ENCODE measurements at places on chromosomes 7 and 10.

DNA sequence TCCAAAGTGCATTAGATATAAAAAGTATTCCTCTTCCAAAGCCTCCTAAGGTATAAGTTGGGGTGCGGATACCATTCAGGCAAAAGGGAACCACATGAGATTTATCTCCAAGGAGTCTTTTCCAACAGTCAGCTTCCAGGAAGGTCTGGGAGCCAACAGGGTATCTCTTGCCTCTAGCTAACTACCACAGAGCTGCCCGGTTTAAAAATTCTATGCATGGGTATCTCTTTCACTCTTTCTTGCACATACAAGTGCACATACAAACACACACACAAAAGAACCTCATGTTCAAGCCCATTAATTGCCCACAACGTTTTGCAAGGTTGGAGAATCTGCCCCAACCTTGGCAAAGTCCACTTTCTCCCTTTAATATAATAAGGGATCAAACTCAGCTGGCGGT is 80.7 kb downstream of the CDK6 start:
- DNase-seq: no peak

GRCh38 chr7:131934452-131934851 is 378.0 kb upstream of the PODXL start:
- no peak for DNase-seq

DNA sequence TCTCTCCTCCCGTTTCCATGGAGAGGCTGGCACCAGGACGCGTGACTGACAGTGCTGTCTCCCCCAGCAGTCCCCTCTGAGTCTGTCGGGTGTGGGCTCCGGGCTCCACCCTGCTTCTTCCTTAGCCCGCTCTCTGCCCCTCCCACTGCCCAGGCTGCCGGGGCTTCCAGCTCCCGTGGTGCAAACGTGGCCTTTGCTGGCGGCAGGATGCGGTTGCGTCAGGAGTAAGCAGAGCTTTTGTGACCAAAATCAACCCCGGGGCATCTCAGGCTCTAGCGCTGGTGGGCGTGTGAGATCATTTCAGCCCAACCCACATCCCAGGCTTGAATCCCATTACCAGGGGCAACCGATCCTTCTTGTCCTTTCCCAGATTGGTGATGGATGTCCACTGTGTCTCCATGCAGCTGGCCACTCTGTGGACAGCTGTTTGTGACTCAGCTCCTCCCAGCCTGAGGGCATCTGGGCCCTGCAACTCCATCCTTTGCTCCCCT is 28.2 kb downstream of the PTPRE start:
- no peak for DNase-seq

DNA sequence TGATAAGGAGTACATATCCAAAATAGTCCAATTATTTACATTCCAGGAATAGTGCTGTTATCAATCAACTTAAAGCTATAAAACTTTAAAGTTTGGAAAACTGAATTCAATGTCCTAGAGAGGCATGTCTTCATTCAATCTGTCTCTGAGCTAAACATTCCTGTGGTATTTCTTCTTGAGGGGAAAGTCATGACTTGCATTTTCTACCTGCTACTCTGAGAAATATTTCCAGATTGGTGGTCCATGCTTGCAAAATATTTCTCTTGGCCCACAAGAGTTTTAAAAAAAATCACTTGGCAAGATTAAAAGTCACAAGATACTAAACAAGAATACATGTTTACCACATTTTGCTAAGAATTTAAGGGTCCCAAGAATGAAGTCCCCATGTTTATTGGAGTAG is 63.6 kb upstream of the HGF start:
- no peak for DNase-seq

DNA sequence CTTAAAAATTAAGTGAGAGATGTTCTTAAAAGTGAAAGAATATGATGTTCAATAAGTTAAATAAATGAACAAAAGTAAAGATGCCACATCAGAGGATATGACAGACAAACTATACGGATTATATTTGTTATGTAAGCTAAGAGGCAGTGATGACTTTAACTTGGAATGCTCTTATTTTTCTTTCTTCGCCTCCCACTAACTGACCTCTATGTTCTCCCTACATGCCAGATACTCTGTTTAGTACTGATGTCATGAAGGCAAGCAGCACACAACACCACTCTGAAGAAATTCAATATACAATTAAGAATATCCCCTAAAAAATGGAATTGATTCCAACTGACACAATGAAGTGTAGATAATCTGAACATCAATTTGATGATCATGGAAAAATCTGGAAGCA is 223.4 kb downstream of the DOCK4 start:
- no peak for DNase-seq

GRCh38 chr10:114334301-114334700 is 70.0 kb downstream of the AFAP1L2 start:
- DNase-seq: no peak

DNA sequence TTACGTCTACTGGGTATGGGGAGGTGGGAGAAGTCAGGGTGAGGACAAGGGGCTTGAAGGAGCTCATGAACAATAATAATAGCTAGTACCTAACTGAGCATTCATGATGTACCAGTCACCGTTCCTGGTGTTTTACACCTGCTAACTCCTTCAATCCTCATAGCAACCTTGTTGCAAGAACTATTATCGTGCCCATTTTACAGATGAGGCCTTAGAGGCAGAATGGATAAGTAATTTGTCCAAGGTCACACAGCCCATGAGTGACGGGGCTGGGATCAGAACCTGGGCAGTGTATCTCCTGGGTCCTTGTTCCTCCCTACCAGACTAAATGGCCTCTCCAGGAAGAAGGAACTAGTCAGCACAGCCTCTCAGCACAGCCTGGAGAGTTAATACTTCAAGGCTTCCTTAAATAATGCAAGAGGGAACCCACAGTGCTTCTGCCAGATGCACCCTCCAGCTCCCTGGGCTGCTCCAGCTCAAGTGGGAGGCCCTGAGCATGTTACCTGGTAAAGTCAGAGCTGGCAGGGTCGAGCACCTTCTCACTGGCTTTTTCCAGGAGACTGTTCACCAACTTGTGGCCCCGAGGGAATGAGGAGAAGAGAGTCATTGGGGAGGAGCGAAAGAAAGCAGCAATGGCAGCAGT is 28.8 kb downstream of the RRP12 start:
- DNase-seq: no peak

GRCh38 chr10:90204956-90205314 is 503.5 kb downstream of the KIF20B start:
- no peak for DNase-seq

- no peak for DNase-seq
Observed at GRCh38 chr10:11517150-11517549, 94.3 kb downstream of the USP6NL start.

- DNase-seq: no peak
Observed at GRCh38 chr7:85341121-85341520, 154.3 kb upstream of the SEMA3D start.

GRCh38 chr7:158362912-158363905 is 224.4 kb downstream of the PTPRN2 start:
- no peak for DNase-seq

GRCh38 chr10:13844651-13845050 is 257.9 kb downstream of the PRPF18 start:
- DNase-seq: no peak

- no peak for DNase-seq
Observed at GRCh38 chr7:89223900-89224395, 428.4 kb upstream of the TEX47 start.

DNA sequence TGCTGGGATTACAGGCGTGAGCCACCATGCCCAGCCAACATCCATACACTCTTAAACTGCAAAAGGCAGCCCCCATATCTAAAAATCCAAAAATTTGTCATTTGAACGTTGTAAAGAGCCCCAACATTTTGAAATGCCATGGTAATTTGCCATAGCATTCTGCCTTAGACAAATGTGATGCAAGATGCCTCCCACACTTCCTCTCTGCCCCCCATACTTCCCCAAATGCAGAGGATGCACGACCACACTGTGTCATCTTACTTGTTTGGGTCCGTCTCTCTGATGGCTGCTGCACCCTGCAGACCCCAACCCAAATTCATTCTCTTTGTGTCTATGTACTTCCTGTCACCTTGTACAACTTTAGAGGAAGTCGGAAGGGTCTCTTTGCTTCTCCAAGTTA is 1125.6 kb upstream of the AUTS2 start:
- DNase-seq: no peak

DNA sequence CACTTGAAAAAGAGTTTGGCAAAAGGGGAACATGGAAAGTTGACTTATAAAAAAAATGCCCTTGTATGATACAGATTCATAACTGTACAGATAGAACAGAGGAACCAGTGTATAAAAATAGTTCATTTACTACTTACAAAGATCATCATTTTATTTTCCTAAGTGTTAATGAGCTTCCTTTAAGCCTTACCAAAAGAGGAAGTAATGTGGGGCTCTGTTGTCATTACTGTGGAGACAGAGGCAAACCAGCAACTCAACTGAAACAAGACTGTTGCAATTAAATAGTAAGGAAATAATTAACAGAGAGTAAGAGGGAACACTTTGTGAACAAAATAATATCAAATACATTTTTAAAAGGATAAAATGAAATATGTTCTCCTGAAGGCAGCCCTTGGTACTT is 526.2 kb upstream of the ADARB2 start:
- no peak for DNase-seq

- DNase-seq: no peak
Observed at GRCh38 chr7:94095316-94096009, 91.3 kb upstream of the BET1 start.

DNA sequence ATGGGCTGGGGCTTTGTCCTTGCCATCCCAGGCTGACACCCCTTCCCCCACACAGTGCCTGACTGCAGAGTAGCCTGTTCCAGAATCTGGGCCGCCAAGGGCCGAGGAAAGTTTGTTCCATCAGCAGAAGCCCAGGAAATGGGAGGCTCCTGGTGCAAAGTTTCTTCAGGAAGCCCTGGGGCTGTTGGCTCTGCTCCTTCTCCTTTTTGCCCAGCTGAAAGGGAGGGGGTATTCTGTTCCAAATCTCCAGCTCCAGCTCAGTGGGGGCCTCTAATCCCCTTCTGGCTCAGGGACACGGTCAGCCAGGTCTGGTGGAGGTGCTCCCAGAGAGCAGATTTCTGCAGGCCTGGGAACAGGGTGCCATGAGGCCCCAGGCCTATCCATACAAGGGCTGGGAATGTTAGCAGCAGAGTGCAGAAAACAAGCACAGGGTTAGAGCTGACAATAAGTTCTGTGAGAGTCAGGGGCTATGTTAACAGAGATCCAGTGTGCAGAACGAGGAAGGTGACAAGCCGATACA is 399.5 kb downstream of the RPS24 start:
- no peak for DNase-seq

DNA sequence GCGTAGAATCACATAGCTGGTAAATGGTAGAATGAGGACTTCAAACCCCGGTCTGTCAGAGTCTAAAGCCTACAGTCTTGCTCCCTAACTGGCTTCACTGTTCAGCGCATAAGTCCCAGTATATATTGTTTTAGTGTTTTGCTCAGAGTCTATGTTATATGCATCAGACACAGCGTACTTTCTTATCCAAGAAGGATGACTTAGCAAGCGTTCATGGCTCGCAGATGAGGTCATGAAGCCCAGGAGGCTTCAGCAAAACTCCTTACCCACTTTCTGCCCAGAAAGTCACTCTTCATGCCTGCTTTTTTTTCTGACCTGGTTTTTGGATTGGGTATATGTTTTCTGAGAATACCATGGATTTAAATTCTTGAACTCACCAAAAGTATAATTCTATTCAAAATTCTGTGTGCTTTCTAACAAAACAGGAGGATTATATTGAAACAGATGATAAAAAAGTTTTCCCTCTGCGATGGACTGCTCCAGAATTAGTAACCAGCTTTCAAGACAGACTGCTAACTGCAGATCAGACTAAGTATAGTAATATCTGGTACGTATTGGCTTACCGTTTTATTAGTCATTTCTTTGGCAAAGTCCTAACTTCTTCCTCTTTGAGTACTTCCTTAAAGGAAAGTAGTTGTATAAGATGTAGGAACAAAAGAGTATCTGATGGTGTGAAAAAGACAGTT is 24.6 kb upstream of the BHLHA15 start:
- DNase-seq: no peak

- DNase-seq: no peak
Observed at GRCh38 chr7:135490783-135491182, 19.1 kb downstream of the CNOT4 start.

GRCh38 chr7:139860090-139860775 is 31.2 kb downstream of the TBXAS1 start:
- DNase-seq: no peak

DNA sequence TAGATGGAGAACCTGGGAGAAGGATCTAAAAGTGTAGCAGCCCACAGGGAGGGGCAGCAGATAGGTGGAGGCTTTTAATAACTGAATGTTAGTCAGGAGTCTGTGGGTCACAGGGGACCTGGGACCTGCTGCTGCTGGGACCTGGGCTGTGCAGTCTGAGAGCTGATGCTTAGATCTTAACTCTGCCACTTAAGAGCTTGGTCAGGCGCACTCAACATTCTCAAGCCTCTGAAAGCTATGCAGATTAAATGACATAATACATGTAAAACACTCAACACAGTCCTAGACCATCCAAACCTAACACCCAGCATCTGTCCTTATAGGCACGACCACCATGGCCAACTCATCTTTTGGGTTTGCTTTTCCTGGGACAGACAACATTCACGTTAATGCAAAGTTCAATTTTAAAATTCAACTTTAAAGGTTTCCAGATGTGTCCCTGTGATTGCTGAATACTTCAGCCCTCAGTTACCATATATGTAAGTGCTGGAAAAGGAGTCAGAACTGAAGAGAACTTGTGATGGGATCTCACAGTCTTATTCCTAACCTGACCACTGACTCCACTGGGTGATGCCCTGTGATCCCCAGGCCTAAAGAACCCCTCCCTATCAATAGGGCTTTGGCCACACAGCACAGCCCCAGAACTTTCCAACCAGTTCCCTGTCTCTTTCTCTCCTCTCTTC is 321.0 kb downstream of the PLXNA4 start:
- no peak for DNase-seq

DNA sequence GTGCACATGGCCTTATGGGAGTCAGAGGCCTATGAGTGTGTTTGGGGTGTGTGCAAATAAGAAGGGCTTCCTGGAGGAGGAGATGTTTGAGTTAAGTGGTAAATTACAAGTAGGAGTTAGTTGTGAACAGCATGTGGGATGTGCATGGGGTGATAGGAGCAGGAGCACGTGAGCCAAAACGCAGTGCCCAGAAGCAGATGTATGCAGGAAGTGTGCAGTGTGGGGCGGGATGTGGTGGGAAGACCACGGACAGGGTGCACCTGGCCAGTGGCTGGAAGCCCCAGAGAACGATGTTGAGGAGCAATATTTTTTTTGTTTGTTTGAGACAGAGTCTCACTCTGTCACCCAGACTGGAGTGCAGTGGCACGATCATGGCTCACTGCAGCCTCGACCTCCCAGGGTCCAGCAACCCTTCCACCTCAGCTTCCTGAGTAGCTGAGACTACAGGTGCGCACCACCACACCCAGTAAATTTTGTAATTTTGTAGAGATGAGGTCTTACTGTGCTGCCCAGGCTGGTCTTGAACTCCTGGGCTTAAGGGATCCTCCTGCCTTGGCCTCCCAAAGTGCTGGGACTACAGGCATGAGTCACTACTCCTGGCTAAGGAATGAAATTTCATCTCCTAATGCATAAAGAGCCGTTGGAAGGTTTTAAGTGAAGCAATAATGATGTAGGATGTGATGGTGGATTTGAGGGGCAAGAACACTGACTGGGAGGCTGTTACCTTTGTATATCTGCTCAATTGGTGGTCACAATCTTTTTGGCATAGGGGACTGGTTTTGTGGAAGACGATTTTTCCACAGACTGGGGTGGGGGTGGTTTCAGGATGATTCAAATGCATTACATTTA is 78.4 kb downstream of the LYZL2 start:
- no peak for DNase-seq

GRCh38 chr7:50679218-50680007 is 103.3 kb downstream of the GRB10 start:
- DNase-seq: no peak

- DNase-seq: no peak
Observed at GRCh38 chr7:74187915-74188675, 13.9 kb downstream of the EIF4H start.

GRCh38 chr7:84117304-84117703 is 77.3 kb downstream of the SEMA3A start:
- DNase-seq: no peak

Measured in stimulated activated CD4-positive, alpha-beta T cell treated with anti-CD3 and anti-CD28 coated beads, Interleukin-2, amount 100 ng/mL, for 48 hours (primary cell).